ENCODE measurements at places on chromosomes 11 and 22.

GRCh38 chr11:117185736-117186430, 7.3 kb downstream of the SIDT2 start:
- no peak for DNase-seq

DNA sequence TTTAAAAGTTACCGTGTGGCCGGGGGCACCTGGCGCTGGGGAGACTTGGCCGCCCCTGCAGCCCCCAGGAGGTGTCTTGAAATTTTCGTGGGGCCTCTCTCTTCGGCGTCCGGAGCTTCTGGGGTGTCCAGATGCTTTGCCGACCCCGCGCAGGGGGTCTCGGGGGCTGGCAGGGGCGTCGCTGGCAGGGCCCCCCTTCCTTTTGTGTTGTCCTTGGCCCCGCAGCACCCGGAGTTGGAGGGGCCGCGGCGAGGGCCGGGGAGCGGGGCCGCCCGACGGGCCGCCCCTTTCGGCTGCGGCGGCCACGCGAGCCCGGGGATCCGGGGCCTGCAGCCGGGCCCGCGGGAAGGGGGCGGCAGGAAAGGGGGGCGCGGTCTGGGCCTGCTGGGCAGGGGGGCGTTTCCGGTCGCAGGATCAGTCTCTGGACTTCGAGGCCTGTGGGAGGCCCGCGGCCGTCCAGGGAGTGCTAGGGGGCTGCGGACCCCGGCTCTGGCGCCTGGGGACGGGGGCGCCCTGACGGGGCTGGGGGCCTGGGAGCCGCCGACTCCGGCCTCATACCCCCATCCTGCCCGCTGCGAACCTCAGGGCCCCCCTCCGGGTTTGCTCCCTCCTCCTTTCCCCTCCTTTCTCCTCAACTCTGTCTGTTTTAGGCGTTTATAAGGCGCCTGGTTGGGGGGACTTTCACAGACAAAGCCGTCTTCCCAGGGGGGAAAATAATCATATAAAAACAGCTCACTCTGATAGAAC, 869 bp downstream of the ZC3H7B start:
- DNase-seq = no peak

DNA sequence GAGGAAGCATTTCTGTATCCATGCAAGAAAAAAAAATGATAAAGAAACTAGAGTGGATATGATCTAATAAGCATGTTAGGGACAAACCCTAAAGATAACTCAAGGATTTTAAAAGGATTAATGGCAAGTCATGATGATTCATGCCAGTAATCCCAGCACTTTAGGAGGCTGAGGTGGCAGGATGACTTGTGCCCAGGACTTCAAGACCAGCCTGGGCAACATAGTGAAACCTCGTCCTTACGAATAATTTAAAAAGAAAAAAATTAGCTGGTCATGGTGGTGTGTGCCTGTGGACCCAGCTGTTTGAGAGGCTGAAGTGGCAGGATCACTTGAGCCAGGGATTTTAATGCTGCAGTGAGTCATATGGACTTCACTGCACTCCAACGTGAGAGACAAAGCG, 145.5 kb upstream of the BLID start:
- no peak for DNase-seq

GRCh38 chr11:47181271-47181670, 4.6 kb upstream of the ARFGAP2 start:
- no peak for DNase-seq

- no peak for DNase-seq
These were observed 40.3 kb downstream of the BCL2L13 start for GRCh38 chr22:17678817-17679385.

Measured in stimulated activated CD8-positive, alpha-beta memory T cell treated with anti-CD3 and anti-CD28 coated beads, Interleukin-7, amount 100 ng/mL, for 4 hours (primary cell).